ENCODE measurements at places on chromosomes 3 and 15.

DNA sequence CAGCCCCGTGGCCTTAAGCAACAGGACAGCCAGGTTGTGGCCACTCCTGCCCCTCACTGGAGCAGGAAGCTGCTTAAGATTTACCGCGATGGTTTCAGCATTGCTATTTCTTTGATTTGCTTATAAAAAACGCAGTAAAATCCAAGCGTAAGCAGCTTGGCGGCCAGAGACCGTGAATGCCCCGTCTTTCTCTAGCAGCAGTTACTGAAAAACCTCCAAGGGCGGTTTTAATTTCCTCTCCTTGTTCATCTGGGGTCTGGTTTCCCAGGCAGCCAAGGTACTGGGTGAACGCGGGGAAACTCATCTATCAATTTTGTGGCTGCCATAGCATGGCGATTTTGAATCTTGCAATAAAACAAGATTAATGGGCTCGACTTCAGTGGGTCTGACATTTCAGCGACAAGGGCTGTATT is 130.3 kb downstream of the MINAR1 start:
- no peak for DNase-seq

- DNase-seq, result no peak
These were observed 72.0 kb upstream of the ADAMTS9 start for GRCh38 chr3:64759811-64760210.

DNA sequence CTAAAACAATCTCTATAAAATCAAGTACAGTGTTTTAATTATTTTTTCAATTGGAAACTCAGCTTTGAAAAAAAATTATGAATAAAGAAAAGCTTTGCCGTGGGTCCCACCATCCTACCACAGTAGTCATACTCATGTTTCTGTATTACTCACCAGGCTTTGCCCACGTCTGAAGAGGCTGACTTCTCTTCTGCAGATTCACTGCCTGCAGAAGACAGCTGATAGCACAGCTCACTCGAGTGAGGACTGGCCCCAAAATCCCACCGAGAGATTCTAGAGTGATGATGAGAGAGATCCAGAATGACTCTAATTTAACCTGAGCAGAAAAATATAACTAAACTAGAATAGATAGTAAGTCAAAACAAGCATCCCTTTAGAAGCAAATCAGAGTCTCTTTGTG is 11.9 kb downstream of the C2CD4B start:
- no peak for DNase-seq

- no peak for DNase-seq
These were observed 326.8 kb downstream of the TUSC7 start for GRCh38 chr3:117036259-117036799.

GRCh38 chr3:170679190-170679589 is 93.3 kb upstream of the SLC7A14 start:
- no peak for DNase-seq

DNA sequence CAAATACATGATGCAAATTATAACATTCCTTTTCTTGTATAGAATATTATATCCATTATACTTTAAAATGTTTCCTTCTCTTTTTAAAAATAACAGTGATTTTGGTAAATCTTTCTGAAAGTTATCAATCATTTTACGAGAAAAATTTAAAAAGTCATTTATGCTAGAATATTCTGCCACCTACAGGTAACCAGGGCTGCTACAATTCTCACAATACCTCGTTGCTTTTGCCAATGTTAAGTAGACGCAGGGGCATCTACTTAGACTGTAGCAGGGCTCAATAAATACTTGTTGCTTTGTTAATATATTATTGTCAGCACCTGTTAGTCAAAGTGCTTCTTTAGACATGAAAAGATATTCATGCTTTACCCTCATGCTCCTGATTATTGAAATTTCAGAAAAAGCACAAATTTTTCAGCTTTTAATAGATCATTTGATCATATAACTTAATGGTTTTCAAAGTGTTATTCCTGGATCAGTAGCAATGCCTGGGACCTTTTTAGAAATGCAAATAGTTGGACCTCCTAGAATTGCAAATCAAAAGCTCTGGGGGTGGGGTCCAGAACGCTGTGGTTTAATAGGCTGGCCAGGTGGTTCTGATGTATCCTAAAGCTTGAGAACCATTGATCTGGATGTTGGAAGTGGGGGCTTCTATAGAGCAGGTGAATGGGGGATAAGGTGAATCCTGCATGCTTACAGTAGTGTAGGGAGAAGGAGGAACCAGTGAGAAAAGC is 223.6 kb upstream of the PDZRN3 start:
- DNase-seq, result no peak

DNA sequence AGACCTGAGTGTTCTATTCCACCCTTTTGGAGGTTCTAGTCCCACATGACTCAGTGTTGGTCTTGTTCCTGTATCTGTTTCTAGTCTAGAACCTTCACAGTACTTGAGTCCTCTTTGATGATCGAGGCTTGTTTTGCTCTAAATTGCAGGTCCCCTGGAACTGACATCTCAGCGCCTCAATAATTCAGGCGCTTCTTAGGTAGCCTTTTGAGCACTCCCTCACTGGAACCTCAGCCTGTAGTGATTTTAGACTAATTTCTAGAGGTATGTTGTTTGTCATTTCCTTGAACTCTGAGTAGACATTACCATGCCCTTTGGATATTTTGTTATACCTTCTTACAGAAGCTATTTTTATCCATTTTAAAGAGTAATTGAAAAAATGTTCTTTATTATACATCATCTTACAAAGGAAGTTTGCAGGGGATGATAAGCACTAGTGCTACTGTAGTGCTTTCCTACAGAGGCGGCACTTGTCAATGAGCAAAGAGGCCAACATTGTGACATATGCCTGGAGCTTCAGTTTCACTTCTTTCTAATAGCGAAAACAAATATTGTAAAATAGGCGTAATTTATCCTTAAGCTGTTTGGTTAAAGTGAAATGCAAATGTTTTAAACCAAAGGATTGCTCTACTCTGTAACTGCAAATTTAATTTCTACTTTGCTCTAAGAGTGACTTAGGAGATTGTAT is 75.7 kb downstream of the EFL1 start:
- DNase-seq, result no peak

DNA sequence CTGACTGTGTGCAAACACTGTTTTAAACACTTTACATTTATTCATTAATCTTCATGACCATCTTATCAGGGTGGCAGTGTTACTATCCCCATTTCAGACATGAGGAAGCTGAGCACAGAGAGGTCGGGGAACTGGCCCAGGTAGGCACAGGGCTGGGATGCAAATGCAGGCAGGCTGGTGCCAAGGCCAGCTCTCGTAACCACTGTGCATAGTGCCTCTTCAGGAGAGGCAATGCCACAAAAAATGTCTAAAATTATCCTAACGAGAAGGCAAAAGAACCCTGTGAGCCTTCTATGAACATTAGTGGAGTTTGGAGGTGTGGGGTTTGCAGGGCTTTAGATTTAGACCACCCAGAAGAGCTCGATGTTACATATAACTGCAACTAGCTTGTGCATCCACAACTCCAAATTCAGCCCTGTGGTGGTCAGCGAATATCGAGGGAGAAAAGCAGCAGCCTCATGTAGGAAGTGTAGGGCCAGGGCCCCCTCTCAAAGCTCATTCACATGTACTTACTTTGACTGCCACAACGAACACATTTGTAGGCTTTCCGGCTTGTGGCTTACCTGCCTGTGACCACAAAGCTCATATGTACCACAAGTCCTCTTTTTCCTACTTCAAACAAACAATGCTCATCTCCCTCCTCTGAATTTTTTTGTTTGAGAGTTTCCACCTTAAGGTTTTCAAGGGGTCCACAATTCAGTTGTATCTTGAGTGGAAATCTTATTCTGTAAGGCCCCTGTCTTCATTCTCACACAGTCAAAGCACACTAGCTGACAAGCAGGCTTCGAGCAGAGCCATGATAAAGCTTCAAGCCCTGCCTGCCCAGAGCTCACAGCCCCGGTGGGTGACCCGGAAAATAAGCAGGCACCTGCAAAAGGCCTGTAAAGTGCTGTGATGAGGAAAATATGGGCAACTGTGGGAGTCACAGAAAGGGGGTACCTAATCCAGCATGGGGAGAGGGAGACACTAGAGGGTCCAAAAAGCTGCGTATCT is 722.9 kb upstream of the CFAP20DC start:
- no peak for DNase-seq

DNA sequence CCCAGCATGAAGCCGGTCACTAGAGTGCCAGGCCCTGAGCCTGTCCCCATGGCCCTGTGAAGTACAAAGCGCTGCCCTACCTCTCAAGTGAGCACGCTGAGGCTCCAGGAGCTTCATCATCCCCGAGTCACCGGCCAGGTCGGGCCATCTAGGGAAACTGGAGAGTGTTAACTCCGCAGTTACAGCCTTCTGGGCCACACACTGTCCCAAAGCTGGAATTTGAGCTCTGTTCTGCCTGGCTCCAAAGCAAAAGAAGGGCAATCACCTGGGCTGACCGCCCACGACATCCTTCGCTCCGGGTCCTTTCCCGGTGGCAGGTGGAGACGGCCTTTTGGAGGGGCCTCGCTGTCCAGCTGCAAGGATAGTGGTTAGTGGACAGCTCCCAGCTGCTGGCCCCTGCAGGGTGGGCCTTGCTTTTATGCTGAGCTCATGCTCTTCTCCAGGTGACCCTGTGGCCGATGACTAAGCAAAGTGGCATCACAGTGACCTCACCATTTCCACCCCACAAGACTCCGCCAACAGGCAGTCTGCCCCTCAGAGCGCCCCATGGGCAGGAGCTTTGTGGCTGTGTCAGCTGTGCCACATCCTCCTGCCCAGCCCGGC is 3.5 kb upstream of the MUC4 start:
- DNase-seq, result no peak

GRCh38 chr15:39202641-39203040 is 378.2 kb upstream of the THBS1 start:
- no peak for DNase-seq

GRCh38 chr3:127803619-127804018 is 18.7 kb downstream of the MGLL start:
- no peak for DNase-seq

GRCh38 chr3:61724183-61724582 is 162.8 kb downstream of the PTPRG start:
- no peak for DNase-seq

- no peak for DNase-seq
These were observed 7.5 kb downstream of the SOX2 start for GRCh38 chr3:181718987-181719911.

DNA sequence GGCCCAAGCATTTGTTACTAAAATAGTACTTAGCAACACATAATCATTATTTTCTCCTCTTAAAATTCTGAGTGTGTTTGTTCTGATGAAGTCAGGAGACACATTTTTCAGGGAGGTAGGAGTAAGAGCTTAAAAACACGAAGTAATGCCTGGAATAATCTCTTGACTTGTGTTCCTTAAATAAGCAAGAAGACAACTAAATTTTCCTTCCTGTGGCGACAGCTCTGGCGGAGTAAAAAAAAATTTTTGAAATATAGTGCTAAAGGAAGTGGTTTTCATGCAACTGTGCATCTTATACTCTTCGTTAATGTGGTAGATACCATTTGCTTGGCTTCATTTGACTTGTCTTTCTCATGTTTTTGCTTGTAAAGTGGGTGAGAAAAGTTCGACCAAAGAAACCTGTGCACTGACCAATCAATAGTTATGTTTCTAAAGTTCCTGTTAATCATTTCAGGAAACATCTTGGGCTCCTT is 11.1 kb upstream of the MBNL1 start:
- no peak for DNase-seq

- DNase-seq, result no peak
These were observed 154.7 kb upstream of the CADPS start for GRCh38 chr3:63029921-63030320.

GRCh38 chr15:34621675-34622074 is 38.2 kb upstream of the GOLGA8B start:
- DNase-seq, result no peak

- no peak for DNase-seq
These were observed 18.4 kb upstream of the ABTB1 start for GRCh38 chr3:127654374-127654773.

GRCh38 chr3:25747033-25747432 is 36.2 kb downstream of the NGLY1 start:
- DNase-seq, result no peak

DNA sequence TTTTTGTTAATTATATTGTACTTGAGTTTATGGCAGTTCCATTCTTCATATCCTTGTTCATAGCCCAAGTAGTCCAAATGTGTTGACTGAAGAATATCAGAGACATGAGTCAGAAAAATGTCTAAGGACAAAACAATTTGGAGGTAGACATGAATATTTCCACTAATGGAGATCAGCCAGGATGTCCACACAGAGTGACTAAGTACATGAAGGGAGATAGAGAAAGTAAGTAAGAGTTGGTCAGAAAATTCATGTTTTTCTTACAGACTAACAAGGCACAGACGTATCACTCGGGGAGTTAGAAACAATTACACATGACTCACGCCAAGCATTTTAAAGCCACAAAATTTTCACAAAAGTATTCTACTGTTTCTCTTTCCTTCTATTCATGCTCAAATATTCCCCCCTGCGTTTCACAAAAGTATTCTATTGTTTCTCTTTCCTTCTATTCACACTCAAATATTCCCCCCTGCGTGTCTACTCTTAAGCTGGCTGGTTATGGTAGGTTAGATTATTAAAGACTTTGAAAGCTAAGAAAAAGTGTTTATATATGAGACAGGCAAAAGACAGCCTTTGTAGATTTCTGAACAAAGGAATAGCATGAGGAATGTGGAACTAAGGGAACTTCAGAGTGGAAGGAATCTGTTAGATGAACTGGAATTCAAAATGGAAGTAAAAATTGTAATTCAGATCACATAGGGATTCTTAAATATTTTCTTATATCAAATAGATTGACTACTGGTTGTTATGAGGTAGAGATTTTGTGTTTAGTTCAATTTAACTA is 648.7 kb upstream of the CCDC54 start:
- no peak for DNase-seq

DNA sequence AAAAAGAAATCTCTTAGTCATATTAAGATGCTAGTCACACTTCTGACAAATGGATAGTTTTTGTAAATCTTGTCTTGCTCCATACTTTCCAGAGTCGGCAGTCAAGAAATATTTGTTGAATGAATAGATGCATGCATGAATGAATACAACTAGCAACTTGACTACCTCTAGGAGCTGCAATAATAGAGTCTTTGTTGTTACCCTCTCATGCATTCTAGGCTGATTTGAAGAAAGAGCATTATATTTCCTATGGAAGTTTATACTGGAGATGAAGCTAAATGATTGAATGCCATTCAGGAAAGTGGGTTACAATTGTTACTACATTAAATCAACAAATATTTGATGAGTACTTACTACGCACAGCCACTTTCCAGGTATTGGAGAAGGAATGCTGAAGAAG is 18.1 kb upstream of the TRAT1 start:
- no peak for DNase-seq

DNA sequence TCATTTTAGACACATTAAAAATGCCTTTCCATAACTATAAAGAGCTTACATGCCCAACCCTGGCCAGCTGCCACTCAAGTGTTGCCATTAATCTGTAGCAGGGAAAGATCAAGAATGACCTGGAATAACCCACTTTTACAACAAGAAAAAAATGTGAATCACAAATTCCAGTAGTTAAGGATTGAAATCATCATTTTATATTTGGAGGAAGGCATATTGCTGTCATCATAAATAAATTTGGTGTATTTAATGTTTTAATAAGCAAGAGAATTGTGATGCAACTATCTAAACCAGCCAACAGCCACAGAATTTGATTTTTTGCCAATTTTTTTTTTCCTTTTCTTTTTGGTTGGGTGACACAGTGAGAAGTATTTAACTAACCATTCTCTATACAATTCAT is 240.0 kb upstream of the SEMA6D start:
- DNase-seq, result no peak

- no peak for DNase-seq
These were observed 71.4 kb upstream of the PCSK6 start for GRCh38 chr15:101560722-101561583.
